ENCODE measurements at places on chromosomes 4 and X.

DNA sequence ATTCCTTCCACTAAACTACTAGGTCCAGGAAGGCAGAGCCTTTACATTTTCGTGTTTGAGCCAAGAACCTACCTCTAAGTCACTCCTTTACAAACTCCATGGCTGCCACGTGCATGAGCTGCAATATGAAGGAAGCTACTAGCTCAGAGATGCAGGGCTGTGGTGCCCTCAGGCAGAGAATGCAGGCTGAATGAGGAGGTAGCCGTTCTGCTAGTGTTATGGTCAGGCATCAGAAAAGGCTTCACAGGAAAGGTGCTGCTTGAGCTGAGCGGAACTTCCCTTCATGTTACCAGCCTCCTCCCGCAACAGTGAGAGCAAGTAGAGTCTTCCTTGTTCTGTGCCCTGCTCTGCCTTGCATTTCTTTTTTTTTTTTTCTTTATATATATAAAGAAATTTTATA is 148.3 kb upstream of the PACRGL start:
- DNase-seq: no peak

- no peak for DNase-seq
These were observed 7.5 kb downstream of the APEX2 start for GRCh38 chrX:55007656-55008055.

- DNase-seq: no peak
These were observed 17.2 kb upstream of the HOPX start for GRCh38 chr4:56698329-56698728.

GRCh38 chr4:176906709-176907108 is 114.0 kb upstream of the VEGFC start:
- no peak for DNase-seq

- no peak for DNase-seq
These were observed 330.9 kb downstream of the DCHS2 start for GRCh38 chr4:154160519-154161301.

Data from stimulated activated CD8-positive, alpha-beta memory T cell treated with anti-CD3 and anti-CD28 coated beads, Interleukin-15, amount 100 ng/mL, for 24 hours (primary cell).